HCT116 (cell line): ENCODE measurements at places on chromosomes 7 and 10. TPM values are rescaled to one million over a fixed set of nuclear protein-coding genes. Genes with fewer than 3 reads are reported as not detected.
A peak's percentile ranks its signal among the peaks of the same experiment; 100 is the strongest.

GRCh38 chr7:99116144-99116543, 27.8 kb downstream of the SMURF1 start:
- no peak for DNase-seq

DNA sequence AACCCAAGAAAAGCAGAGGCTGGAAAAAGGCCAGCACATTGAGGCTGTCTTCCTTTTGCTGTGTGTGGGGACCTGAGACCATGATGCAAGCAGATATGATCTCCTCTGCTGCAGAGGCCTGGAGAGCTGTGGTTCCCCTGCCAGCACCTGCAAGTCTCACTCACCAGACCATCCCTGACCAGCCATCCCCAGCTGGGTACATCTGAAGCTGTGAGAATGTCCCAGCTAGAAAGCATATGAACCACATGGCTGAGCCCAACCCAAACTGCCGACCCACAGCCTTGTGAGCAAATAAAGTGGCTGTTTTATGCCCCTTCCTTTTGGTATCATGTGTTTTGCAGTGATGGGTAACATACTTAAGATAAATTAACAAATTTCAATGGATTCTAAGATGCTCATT, 114.9 kb downstream of the DYNC2I1 start:
- no peak for DNase-seq
- no peaks in the 10 kb centered on the region for H3K36me3 ChIP-seq
- peaks cover 24% of the 10 kb centered on the region for H3K4me1 ChIP-seq
- no peaks in the 10 kb centered on the region for H3K27me3 ChIP-seq
- H3K27ac ChIP-seq, result no peak overlapping the region

DNA sequence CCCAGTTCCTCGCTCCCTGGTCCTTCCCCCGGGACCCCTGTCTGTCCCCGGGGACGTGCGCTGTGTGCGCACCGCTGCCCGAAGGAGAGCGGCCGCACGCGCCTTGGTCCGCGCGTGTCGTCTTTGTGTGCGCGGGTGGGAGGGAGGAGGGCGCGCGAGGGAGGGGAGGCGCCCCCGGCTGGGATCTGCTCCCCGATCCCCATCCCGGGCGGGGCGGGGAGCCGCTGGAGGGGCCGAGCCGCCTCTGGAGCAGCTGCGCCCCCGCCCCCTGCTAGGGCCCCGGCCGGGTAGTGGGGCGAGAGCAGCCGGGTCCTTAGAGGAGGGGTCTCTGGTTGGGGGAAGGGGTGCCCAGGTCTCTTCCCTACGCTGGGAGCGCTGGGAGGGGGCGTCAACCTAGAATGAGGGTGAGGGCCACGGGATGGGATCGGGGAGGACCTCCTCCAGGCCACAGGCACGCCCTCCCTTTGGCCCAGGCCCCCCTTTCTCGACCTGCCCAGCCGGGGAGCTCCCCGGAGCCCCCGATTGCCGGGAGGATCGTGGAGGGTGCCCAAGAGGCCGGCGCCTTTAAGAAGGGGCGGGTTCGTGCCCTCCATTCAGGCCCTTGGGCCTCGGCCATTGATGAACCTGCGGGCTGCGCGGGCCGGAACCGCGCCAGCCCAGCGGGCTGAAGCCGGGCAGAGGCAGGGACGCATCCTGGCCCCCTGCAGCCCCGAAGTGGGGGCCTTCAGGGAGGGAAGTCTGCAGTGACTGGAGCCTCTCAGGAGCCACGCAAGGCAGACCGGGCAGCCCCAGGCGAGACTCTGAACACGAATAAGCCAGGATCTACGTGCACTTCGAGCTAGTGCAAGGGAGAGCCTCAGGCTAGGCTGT, 678 bp downstream of the SH2B2 start:
- H3K27ac ChIP-seq, result peak overlapping the region; percentile 59
- no peaks in the 10 kb centered on the region for H3K36me3 ChIP-seq
- peaks cover 23% of the 10 kb centered on the region for H3K4me1 ChIP-seq
- peak overlapping the region; percentile 76 for H3K4me3 ChIP-seq
- no peaks in the 10 kb centered on the region for H3K27me3 ChIP-seq
- no peak for DNase-seq

Gene PTF1A
- total RNA-seq, result not detected

- H3K4me1 ChIP-seq, result peaks cover 4% of the 10 kb centered on the region
- H3K27me3 ChIP-seq, result no peaks in the 10 kb centered on the region
- no peak overlapping the region for H3K27ac ChIP-seq
- H3K4me3 ChIP-seq, result no peak overlapping the region
Observed at GRCh38 chr7:105782391-105783042, 93.9 kb downstream of the ATXN7L1 start.

- H3K36me3 ChIP-seq, result no peaks in the 10 kb centered on the region
- no peaks in the 10 kb centered on the region for H3K4me1 ChIP-seq
- H3K4me3 ChIP-seq, result no peak overlapping the region
- no peak overlapping the region for H3K27ac ChIP-seq
- H3K27me3 ChIP-seq, result peaks cover 61% of the 10 kb centered on the region
Observed at GRCh38 chr10:117892681-117893220, 154.0 kb downstream of the RAB11FIP2 start.

Gene C10orf88
- total RNA-seq, result 16.2 TPM

Gene GPR26
- total RNA-seq, result not detected

- H3K27me3 ChIP-seq, result no peaks in the 10 kb centered on the region
- no peaks in the 10 kb centered on the region for H3K4me1 ChIP-seq
- no peak overlapping the region for H3K4me3 ChIP-seq
- no peaks in the 10 kb centered on the region for H3K36me3 ChIP-seq
Observed at GRCh38 chr7:133845005-133845404, 282.1 kb upstream of the LRGUK start.

Gene UNC5B
- total RNA-seq, result 22.0 TPM

GRCh38 chr7:22204312-22204711, 152.6 kb downstream of the RAPGEF5 start:
- no peaks in the 10 kb centered on the region for H3K36me3 ChIP-seq
- H3K4me1 ChIP-seq, result peaks cover 16% of the 10 kb centered on the region
- H3K27ac ChIP-seq, result no peak overlapping the region
- DNase-seq, result no peak
- no peaks in the 10 kb centered on the region for H3K27me3 ChIP-seq

Gene MSMB
- not detected for total RNA-seq

GRCh38 chr7:5634107-5634950, 147.1 kb downstream of the RNF216 start:
- no peak overlapping the region for H3K4me3 ChIP-seq
- H3K4me1 ChIP-seq, result peaks cover 32% of the 10 kb centered on the region
- H3K27me3 ChIP-seq, result no peaks in the 10 kb centered on the region
- no peak overlapping the region for H3K27ac ChIP-seq
- H3K36me3 ChIP-seq, result peaks cover 5% of the 10 kb centered on the region; the same call in 1 of the 2 replicates
- DNase-seq, result no peak

- no peak overlapping the region for H3K27ac ChIP-seq
- no peaks in the 10 kb centered on the region for H3K27me3 ChIP-seq
Observed at GRCh38 chr10:93596539-93596938, 4.5 kb downstream of the RBP4 start.
